ENCODE measurements at places on chromosomes 3 and 15.

DNA sequence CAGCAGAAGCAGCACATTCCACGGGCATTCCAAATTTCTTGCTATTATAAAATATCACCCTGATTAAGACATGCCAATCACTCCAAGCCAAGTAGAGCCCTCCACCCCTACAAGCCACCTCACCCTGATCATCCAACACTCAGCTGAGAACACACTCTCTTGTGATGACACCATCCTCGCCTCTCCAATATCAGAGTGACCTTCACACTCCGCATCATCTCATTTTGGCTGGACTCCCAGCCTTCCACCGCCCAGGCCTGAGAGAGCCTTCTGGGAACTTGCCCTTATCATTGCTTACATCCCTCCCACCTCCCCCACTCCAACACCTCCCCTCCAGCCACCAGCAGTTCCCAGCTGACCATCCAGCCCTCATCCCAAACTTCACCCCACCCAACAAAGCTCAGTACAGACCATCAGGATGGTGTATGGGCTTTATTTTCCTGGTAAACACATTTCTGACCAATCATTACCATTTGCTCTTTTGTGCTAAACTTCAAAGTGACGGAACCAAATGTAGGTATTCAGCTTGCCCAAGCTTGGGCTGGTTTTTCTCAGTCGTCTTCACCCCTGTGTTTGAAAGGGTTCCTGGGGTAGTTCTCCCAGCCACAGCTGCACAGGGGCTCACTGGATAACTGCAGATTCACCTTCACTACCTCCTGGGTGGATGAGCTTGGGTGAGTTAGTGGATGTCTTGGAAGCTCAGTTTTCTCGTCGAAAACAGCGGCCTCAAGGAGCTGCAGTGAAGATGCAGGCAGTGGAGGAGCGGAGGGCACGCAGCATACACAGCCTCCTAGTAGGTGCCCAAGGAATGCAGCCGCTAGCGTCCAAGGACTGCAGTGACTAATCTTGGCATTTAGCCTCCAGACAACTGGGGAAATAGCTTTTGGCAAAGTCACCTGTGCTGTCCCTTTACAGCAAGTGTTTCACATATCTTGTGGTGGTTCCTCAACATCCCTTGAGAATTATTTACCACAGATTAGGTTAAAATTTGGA lies 115.1 kb downstream of the LIPC start:
- DNase-seq = no peak

GRCh38 chr3:141201122-141201521 lies 30.5 kb upstream of the PXYLP1 start:
- DNase-seq = no peak

DNA sequence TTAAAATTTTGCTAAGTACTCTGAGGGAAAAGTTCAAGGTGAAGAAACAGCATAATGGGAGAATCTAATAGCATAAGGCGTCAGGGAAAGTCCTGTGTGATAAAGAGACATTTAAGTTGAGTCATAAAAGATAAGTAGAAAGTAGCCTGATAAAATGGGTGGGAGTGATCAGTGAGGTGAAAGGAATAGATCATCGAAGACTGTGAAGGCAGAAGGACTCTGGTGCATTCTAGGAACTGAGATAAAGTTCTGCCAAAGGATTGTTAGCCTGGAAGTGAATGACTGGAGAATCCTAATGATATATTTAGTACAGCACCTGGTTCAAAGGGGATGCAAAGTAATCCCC lies 149.9 kb downstream of the CFAP20DC start:
- DNase-seq = no peak

- DNase-seq = peak; percentile 12
Observed at GRCh38 chr3:31550452-31551251, 17.9 kb downstream of the STT3B start.

GRCh38 chr15:93319121-93319814 lies 230.3 kb upstream of the RGMA start:
- no peak for DNase-seq

GRCh38 chr3:43461345-43461744 lies 160.5 kb downstream of the ANO10 start:
- no peak for DNase-seq

GRCh38 chr3:43128464-43128863 lies 22.6 kb upstream of the POMGNT2 start:
- DNase-seq = no peak

GRCh38 chr3:36991923-36992805 lies 767 bp downstream of the EPM2AIP1 start:
- no peak for DNase-seq

DNA sequence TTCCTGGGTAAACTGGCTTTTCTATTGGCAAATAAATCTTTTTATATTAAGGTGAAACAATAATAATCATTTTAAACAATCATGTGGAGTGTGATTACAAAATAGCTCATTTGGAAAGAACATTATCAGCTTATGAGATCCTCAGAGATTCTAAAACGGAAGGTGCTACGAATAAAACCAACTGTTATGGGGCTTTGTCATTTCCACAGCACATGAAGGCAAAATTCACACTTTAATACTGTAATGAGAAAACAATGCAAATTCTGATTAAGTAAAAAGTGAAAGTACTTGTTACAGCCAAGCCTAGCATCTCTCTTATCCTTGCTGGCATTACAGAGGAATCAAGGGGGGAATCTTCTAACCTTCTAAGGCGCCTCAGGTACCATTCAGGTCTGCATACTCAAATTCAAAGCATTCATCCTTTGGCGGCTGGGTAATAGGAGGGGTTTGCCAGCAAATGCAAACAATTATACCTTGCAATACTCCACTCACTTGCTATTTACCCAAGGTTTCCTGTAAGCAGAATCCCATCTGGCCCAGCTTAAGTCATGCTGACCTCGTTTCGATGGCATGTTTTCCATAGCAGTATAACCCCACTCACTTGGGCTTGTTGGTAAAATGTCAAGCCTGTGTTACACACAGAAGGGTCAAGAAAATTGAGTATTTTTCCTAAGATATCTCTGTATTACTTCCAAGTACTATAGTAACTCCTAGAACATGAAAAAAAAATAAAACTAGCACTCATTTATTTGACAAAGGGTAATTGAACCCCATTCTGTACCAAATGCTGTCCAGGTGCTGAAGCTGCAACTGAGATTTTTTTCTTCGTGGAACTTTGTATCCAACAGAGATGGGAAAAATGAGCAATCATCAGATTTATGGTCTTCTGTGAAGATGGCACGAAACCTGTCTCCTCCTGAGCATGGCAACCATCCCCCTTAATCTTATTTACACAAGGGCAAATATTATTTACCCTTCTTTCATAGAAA lies 183.7 kb upstream of the LMCD1 start:
- no peak for DNase-seq

DNA sequence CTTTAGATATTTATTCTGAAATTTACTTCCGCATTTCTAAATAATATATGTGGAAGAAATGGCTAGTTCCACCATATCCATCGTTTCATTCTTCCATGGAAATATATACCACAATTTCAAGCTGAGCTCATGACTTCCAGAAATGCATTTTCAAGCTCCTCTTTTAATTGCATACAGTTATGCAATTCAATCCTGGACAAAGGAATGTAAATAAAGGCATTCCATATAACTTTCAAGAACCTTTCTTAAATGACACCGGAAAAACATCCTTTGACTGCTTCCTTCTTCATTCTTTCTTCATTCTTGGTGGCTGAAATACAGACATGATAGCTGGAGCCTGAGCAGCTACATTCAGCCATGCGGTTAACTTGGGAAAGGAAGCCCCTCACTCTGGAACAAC lies 185.2 kb upstream of the GADL1 start:
- DNase-seq = no peak

- no peak for DNase-seq
Observed at GRCh38 chr15:29242456-29243242, 27.0 kb downstream of the NSMCE3 start.

DNA sequence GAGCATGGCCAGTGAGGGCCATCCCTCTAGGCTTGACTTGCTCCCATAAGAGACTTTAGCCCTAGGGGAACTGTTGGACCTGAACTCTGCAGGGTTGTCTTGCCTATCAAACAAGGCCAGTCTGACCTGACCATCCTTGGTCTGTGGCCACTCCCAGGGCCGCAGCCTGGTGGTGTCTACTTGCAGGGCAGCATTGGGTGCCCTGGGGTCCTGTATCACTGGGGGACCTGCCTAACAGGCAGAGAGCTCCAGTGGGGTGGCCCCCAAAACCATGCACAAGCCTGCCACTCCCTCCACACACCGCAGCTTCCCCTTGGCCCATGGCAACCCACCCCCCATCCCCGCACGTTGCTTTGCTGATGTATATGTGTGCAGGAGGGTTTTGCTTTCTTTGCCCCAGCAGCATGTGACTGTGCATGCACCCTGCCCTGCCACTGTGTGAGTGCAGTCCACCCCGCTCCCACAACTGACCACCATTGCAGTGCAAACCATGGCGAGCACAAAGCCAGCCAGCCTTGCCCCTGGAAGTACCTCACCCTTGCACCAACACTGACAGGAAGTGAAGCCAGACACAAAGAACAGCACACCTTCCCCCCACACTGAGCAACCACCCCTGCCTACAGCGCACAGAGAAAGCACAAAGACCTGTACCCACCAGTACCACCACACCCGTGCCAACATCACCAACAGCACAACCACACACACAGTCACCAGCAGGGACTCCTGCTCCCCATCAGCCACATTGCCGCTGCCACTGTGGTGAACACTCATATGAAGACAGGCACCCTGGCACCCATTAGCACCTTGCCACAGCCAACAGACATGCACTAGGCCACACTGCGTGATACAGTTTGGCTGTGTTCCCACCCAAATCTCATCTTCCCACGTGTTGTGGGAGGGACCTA lies 88.8 kb downstream of the SENP7 start:
- peak; percentile 38 for DNase-seq

GRCh38 chr3:190983875-190984274 lies 121.4 kb upstream of the GMNC start:
- no peak for DNase-seq

DNA sequence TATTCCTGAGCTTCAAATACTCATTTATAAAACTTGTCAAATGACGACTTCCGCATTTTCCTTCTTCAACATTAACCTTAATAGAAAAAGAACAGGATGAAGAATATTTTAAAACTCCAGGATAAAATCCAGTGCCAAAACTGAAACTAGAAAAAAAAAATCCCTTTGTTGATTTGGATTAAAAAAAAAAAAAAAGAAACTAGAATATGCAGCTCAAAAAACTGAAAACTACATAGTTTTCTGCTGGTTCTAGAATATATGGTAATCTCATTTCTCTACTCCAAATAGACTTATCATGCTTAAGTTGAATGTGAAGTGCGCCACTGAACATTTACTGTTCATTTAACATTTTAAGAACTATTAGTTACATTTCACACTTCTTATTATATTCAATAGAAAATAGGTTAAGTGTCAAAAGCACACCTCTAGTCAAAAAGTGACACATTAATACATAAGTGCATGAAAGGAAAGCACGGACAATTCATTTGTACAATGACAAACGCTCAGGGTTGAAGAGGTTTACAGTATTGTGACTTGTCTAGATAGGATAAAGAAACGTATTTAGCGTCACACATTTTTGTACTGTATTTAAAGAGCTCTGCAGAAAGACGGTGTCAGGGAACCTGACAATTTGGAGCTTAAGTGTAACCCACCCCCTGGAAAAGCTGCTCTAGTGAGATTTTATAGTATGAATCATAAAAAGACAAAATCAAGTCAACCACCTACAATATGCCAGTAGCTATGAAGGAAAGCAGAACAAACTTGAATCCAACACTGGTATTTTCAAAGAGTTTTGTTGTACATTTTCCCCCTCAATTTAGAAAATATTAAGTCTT lies 5.8 kb downstream of the TRA2B start:
- no peak for DNase-seq

DNA sequence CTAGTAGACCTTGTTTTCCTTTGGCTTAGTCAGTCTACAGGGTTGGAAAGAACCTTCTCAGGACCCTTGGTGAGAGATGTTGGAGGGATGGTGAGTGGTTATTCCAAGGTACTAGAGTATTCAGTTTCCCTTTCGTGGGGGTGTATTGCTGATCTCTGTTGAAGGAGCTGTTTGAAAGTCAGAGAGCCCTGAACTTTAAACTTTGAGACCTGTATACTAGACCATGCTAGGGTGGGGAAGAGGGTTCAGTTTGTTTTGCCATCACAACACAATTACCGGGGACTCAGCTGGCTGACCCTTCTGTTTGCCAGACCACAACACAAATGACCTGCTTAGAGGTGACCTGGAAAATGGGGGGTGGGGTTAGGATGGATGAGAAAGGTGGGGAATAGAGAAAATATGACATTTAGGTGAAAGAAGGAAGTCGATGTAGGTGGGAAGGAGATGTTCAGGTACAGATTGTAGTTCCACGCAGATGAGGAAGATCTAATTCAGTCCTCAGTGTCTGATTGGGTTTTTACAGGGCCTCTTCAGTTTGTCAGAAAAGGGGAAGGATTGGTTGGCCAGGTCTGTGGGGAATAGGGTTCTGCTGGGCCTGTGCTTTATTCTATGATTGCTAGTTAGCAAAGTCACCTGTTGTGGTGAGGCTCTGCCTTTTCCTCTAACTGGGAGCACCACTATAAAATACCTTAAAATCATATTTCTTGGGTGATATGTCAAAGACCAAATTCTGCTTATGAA lies 6.8 kb downstream of the UBE2E2 start:
- DNase-seq = no peak

- no peak for DNase-seq
Observed at GRCh38 chr15:68344600-68344999, 67.1 kb downstream of the FEM1B start.

DNA sequence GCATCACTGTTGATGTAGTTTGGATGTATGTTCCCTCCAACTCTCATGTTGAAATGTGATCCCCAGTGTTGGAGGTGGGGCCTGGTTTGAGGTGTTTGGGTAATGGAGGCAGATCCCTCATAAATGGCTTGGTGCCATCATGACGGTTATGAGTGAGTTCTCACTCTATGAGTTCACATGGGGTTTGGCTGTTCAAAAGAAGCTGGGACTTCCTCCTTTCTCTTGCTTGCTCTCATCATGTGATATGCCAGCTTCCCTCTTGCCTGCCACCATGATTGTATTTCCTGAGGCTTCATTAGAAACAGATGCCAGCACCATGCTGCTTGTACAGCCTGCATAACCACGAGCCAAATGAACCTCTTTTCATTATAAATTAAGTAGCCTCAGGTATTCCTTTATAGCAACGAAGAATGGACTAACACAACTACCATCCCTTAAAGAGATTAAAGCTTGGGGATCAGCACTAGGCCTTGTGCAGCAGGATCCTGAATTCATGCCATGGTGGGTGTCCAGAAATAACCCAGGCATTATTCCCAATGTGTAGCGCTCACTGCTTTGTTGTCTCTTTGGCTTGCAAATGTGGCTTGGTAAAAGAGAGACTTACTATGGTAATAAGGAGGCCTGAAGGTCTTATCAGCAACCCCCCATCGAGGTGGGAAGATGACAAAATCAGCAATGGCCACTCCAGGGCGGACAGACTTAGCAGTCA lies 41.9 kb downstream of the NDUFB4 start:
- DNase-seq = no peak

- no peak for DNase-seq
Observed at GRCh38 chr3:57890874-57891273, 117.3 kb upstream of the FLNB start.

GRCh38 chr15:71248386-71248785 lies 133.1 kb downstream of the THSD4 start:
- DNase-seq = no peak

- DNase-seq = no peak
Observed at GRCh38 chr3:44722103-44722401, 7.4 kb upstream of the ZNF501 start.
